Cortex of kidney (tissue), 1 donor: ENCODE measurements at places on chromosomes 16 and 17.

GRCh38 chr17:57442914-57443571, 186.7 kb downstream of the MSI2 start:
- DNase-seq = no peak

DNA sequence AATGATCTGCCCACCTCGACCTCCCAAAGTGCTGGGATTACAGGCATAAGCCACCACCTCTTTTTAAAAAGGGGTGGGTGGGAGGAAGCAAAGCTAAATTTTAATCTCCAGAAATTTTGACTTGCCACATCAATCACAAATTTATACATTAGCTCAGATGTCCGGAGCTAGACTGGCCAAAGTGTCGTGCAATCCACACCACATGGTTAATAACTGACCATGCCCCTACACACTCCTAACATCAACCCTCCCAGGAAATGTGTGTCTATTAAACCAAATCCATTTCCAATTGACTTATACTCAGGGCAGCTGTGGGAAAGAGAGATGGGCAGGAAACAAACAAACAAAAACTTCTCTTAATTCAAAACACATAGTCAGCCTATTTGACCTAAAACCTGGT, 29.9 kb downstream of the SMURF2 start:
- no peak for DNase-seq

GRCh38 chr17:47324224-47325020, 667 bp downstream of the EFCAB13 start:
- no peak for DNase-seq

DNA sequence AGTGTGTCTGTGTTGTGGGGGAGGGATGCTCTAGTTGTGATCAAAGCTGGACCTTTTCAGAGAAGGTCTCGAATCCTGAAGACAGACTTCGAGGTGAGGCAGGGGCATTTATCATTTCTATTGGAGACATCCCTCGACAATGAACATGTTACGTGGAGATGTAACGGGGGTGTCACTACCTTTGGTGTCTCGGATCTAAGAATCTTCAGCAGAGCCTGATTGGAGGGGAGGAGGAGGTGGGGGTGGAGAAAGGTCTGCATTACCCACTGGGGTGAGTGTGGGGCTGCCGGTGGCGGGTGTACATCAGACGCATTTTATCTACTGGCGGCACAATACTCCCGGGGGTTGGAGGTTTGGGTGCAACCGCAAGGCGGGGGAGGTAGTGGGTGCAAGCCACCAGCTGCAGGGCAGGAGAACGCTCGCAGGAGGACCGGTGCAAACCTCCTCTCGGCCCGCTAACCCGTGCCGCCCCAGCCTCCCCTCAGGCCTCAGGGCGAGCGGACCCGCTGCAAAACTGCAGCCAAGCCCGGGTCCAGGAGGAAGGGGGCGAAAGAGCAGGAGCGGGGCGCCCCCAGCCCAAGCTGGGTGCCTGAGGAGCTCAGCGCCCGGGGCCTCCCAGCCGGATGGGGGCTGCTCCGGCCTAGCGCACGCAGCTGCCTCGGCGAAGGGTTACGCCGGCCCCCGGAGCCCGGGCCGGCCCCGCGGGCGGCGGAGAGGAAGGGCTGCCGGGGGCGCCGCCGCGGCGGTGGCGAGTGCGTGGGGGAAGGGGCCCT, 735 bp downstream of the ZNF652 start:
- no peak for DNase-seq

DNA sequence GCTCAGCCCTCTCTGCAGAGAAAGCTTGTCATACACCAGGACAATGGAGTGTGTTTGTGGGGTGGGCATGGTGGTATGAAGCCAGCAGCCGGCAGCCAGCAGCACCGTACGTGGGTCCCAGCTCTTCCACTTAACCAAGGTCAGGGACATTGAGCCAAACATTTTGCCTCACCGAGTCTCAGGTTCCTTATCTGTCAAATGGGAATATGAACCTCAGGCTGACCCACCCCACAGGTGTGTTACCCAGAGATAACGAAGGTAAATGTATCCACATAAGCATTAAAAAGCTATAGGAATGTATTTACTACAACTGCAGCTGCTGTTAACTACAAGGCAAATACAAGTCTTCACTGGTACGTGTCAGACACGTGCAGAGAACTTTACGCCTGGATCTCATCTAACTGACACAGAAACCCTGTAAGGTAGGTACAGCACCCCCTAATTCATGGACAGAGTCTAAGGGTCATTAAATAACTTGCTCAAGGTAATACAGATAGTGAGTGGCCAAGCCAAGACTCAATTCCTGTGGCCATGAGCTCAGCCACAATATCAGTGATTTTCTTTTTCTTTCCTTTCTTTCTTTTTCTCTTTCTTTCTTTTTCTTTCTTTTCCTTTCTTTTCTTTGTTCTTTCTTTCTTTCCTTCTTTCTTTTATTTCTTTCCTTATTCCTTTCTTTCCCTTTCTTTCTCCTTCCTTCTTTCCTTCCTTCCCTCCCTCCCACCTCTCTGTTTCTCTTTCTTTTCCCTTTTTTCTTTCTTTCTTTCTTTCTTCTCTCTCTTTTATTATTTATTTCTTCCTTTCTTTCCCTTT, 990 bp downstream of the SLC5A11 start:
- DNase-seq = no peak

DNA sequence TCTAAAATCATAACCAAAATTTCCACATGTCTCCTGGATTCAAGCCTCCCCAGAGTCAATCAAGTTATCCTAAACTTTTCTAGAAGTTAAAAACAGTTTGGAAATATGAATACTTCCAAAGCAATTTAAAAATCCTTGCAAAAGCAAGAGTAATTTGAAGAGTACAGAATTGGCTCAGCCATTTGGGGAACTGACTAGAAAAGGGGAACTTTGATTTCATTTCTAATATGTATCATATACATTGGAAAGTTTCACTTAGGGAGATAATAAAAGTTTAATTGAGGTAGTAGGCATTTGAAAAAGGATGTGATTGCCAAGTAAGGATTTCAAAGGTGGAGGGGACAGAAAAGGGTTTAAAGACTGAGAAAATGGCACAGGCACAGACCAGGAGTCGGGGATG, 9.0 kb upstream of the SLFN12L start:
- no peak for DNase-seq

DNA sequence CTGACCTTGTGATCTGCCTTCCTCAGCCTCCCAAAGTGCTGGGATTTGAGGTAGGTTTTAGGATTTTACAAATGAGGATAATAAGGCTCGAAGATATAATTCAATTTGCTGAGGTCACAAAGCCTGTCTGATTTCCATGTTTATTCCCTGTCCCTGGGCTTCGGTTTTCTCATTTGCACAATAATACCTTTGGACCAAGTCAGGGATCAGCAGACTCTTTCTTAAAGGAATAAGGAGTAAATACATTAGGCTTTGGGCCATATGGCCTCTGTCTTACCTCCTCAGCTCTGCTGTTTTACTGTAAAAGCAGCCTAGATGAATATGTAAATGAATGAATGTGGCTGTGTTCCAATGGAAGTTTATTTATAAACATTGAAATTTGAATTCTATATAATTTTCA, 442.8 kb downstream of the HS3ST4 start:
- no peak for DNase-seq

GRCh38 chr16:19894586-19894985, 9.9 kb upstream of the GPRC5B start:
- no peak for DNase-seq

DNA sequence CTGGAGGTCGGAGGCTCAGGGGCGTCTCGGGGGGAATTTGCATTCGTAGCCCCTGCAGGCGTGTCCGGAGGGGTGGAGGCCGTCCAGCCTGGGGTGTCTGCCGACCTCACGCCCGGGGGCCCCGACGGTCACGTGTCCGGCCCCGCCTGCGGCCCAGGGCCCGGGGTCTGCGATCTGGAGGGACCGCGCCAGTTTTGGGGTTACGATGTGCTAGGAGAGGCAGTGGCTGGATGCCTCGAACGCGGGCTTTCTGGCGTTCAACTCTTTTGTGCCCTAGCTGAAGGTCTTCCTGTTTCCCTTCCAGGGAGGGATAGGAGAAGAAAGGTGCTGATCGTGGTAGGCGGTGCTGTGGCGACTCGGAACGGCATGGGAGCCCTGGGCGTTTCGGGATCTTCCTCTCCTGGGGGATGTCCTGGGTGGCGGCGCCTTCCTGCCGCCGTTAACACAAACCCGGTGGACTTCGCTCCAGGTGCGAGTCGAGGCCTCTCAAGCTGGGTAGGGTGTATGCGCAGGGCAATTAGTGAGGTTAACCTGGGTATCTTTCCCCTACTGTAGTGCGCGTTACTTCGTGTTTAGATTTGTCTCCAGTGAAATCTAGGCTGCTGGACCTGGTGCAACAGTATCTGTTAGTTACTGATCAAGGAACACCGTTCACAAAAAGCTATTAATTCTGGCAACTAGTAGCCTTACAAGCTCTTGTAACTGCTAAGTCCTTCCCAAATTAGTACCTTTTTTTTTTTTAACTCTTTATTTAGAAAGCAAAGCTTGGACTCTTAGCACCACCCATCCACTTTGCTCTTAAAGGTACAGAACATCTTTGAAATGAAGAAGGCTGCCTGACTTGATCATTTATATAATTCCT, 1.3 kb downstream of the AKAP1 start:
- DNase-seq = no peak
